ENCODE measurements at places on chromosomes 12 and 14. TPM values are rescaled to one million over a fixed set of nuclear protein-coding genes. Genes with fewer than 3 reads are reported as not detected.

- H3K36me3 ChIP-seq: no peaks in the 10 kb centered on the region
- peak overlapping the region; percentile 77 for H3K4me3 ChIP-seq
- DNase-seq: peak; percentile 78
- peak overlapping the region; percentile 78 for H3K27ac ChIP-seq
- peaks cover 34% of the 10 kb centered on the region for H3K4me1 ChIP-seq
Measured at GRCh38 chr14:51860825-51861499, 550 bp downstream of the GNG2 start.

The POTEG gene
- total RNA-seq: not detected

The ITGA7 gene
- 7.2 TPM for total RNA-seq

- peak overlapping the region; percentile 81 for H3K27ac ChIP-seq
- peaks cover 7% of the 10 kb centered on the region for H3K4me1 ChIP-seq
- no peaks in the 10 kb centered on the region for H3K27me3 ChIP-seq
- peak overlapping the region; percentile 94 for H3K4me3 ChIP-seq
- DNase-seq: peak; percentile 12
Measured at GRCh38 chr12:122265476-122265875, 818 bp downstream of the VPS33A start.

DNA sequence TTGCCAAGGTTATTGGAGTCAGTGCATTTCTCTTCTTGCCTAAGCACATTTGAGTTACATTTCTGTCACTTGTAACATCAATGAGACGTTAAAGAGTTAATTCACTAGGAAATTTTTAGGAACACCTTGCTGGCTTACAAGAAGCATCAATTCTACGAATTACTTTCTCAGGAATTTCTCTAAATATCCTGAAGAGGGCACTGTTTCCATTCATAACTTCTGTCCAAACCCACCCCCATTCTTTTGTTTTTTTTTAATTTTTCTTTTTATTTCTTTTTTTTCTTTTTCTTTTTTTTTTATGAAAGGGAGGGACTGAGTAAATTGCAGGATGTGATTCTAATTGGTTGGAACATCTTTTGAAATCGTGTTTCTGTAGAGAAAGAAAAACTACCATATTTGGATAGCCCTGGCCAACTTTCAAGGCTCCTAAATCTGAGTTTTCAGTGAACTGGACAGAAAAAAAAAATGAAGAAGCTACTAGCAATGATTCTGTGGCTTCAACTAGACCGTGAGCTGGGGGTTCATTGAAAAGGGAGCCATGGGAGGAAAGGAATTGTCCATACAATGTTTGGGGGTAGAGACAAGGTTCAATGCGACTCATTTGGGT lies 285.3 kb downstream of the DAD1 start:
- peak; percentile 48 for DNase-seq
- peaks cover 26% of the 10 kb centered on the region for H3K27me3 ChIP-seq
- H3K27ac ChIP-seq: no peak overlapping the region
- H3K4me3 ChIP-seq: no peak overlapping the region

Data from GM23248 (cell line).